ENCODE measurements at places on chromosomes 13 and 19.

GRCh38 chr13:23621316-23621645 is 51.1 kb downstream of the TNFRSF19 start:
- no peak for DNase-seq

GRCh38 chr19:4388337-4389063 is 11.8 kb downstream of the SH3GL1 start:
- no peak for DNase-seq

DNA sequence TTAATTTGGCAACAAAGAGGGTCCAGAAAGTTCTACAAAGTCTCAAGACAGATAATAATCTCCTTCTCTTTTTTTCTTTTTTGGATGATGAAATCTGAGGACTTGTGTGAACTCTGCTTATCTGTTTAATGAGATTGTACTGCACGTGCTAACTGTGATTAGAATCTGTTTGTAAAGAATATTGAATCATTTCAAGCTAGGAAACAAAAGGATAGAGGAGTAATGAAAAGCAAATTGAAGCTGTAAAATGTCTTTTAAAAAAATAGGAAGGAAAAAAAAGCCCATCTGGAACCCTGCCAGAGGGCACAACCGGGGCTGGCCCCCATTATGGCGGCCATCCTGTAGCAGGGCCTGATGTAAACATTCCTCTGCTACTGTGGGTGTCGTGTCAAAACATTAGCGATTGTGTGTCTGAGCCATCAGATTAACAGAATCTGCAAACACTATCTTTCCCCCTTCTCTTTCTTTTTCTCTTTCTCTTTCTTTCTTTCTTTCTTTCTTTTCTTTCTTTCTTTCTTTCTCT is 83.0 kb downstream of the FLT1 start:
- no peak for DNase-seq

DNA sequence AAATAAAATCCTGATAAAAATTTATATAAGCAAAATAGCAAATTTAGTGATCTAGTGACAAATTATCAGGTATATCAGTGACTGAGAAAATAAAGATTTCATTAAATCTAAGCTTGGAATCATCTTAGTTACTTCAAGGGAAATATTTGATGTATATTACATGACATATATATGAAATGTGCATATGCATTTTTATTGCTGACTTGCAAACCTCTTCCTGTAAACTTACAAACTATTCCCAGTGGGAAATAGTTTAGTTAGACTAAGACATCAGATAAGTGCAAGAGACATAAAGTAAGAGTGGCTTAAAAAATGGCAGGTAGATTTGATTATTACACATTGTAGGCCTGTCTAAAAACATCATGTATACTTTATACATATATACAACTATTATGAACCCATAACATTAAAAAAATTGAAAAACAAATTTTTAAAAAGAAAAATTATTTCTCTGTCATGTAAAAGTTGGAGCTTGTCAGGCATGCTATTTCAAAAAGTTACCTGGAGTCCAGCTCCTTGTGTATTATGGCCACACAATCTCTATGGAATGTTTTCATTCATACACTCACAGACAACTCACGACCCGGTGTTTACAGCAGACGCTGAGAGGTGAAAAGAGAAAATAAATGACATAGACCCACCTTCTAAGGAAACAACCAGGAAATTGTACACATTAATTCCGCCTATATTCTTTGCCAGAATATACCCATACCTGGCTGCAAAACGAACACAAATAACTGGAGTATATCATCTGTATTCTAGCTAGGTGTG is 724.5 kb downstream of the SLITRK6 start:
- DNase-seq, result no peak

DNA sequence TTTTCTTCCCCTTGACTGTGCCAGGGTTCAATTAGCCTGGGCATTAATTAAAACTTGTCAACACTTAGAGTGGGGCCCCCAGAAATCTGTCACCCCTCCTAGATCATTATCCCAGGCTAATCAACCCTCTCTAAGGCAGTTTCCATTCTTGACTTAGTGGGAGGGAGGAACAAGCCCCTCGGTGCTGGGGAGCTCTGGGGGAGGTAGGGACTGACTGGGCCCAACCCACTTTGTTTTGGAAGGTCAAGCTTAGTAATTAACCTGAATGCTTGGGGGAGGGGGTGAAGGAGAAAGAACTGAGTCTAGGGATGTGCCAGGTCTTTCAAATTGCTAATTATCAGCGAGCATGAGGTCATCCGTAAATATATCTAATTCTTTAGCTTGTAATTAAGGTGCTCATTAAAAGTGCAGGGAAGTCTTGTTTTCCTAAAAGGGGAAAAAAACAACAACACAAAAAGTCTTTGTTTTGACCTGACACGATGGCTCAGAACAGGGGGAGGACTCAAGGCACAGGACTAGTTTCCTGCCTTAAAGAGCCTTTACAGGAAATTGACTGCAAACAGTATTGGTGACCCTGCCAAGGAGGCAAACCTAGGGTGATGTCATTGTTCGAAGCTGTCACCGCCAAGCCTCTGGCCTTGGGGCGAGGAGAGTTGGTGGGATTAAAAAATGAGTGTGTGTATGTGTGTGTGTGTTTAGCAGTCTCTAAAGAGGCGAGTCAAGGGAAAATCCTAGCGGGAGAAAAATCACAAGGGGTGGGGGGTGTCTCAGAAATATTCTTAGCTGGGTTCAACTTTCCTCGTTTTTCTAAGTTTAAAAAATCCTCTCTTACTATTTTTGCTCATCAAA is 19.4 kb downstream of the ACTN4 start:
- DNase-seq, result peak; percentile 32

- peak; percentile 22 for DNase-seq
These were observed 2.3 kb upstream of the EML2 start for GRCh38 chr19:45641274-45642105.

DNA sequence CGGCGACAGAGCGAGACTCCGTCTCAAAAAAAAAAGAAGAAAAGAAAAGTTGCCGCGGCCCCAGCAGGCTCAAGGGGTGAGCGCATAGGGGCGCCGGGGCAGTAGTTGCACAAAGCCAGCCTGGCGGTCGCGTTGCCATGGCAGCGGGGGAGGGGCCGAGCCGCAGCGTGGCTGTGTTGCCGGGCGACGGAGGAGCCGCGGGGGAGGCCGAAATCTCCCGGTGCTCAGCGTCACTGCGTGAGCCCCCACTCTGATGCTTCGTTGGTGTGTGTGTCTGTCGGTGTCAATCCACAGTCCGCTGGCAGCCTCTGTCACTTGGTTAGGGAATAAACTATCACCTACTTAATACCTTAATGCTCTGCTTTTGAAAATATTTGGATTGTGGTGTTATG is 82.9 kb upstream of the C1QTNF9B start:
- DNase-seq, result peak; percentile 86

DNA sequence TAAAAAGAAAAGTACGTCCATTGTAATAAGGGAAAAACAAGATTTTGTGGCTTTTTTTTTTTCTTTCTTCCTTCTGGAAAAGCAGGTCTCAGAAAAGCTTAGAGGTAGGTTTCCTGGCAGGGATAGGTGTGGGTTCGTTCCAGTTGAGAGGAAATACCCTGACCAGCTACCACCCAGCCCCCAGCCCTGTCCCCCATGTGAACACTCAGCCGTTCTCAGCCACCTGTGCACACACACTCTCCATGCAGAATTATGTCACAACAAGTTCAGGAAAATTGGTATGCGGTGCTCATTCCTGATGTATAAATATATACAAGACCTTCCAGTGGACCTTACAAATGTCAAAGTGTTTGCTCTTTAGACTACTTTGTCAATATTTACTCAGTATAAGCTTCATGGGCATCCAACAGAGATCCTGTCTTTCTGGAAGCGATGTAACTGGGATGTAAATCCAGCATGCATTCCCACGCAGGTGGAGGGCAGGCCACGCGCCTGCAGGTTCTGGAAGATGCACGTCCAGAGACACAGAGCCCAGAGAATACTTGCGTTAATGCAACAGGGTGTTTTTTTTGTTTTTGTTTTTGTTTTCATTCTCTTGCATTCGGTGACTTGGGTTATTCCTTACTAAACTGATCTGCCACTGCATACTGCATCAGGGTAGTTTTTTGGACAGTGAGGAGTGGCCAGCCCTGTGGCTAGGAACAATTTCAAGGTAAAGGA is 68.8 kb downstream of the TSHZ3 start:
- DNase-seq, result no peak

DNA sequence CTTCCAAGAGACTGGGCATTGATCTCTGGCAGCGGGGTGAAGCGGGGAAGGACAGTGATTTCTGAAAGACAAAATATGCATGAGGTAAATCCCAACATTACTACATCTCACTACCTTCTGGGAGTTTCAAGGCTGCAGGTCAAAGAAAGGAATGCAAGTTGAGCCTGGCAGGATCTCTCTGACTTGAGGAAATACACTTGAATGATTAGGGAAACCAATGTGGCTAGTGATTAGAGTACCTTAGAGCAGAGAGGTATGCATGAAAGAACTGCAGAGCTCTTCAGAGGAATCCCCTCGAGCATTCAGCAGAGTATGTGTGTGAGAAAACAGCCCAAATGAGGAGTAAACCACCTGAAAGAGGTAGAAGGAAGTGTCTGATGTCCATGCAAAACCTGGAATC is 2874.1 kb upstream of the PCDH20 start:
- DNase-seq, result no peak

DNA sequence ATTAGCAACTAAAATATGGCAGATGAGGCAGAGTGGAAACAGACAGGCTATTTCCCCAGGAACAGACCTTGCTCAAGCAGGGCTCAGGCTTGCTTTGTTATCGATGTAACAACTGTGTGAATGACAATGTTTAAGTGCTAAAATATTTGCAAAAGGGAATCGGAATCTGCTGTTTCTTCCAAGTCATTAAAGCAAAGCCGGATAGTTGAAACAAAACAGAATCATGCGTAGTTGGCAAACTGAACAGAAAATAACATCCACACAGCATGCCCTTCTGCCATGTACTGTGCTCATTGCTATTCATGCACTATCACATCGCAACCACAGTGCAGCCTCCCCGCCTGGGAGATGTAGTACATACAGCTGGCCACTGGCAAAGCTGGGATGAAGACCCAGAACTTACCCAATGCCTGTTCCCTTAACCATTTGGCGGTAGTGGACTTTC is 799.1 kb downstream of the DIAPH3 start:
- DNase-seq, result no peak

GRCh38 chr13:81171065-81171647 is 830.2 kb upstream of the SPRY2 start:
- no peak for DNase-seq

DNA sequence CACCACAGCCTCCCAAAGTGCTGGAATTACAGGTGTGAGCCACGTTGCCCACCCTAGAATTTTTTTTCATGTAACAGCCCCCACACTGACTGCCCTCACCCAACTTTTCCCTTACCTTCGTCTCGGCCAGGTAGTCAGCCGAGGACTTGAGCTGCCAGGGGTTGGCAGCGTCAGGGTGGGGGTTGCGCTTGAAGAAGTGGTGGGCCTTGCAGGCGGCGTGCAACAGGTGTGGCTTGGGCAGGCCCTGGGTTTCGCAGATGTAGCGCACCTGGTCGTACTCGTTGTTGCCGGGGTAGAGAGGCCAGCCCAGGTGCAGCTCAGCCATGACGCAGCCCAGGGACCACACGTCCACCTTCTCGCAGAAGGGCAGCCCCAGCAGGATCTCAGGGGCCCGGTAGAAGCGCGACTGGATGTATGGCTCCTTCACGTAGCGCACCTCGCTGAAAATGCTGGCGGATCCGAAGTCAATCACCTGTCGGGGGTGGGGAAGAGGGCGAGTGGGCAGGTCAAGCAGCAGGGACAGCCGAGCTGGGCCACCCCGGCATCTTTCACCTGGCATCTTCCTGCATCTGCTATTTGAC is 6.2 kb downstream of the HIPK4 start:
- DNase-seq, result no peak

DNA sequence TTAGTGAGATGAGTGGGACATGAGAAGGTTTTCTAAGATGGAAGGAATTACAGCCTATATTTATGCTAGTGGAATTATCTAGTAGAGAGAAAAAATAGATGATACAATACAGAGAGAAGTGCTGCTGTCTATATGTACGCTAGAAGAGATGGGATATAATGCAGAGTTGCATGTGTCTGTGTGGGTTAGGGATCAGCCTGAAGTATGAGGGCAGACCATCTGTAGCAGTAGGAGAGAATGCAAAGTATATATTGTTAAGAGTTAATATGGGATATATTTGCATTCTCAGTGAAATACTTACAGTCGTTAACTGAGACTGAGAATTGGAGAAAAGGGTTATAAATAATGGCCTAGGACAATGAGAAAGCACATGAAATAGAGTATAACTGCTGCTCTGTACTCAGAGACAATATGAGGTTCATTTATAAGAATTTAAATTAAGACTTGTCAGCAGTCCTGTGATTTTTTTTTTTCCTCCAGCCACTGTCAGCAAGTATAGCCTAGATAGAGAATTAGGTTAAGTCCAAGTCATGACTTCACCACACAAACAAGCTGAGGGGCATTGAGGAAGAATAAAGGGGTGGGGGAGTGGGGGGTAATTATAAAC is 77.8 kb downstream of the SLITRK1 start:
- DNase-seq, result no peak

- DNase-seq, result no peak
These were observed 10.0 kb downstream of the POLR2E start for GRCh38 chr19:1085053-1085658.

DNA sequence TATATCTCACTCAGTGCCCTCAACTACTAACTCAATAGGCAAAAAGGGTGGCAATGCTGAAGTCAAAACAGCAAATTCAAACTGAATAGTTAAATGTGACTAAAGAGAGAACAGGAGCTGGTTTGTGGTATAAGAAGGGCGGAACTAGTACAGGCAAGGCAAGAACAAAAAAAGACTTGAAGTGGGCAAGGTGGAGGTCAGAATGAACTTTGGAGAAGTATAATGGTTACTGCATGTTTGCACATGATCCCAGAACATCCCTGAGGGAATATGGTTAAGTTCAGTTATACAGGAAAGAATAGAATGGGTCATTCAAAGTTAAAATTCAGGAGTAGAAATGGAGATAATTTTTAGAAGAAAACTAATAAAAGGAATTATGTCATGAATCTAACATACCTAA is 85.5 kb downstream of the DIAPH3 start:
- DNase-seq, result no peak

GRCh38 chr13:109026266-109026665 is 396.9 kb downstream of the MYO16 start:
- DNase-seq, result no peak

DNA sequence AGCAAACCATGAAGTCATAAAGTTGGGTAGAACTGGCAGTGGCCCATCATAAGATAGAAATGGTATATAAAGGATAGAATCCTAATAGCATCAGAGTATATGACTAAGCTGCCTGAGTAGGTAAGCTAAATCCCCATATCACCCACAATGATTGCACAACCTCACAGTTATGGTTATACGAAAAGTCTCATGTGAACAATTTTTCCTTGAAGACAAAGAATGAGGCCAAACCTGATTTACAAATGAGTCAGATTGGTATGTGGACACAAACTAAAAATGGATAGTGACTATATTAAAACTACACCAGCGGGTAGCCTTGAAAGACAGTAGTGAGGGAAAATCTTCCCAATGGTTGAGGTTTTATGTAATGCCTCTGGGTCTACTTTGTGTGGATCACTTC is 40.9 kb upstream of the UFM1 start:
- no peak for DNase-seq

Data from T-cell (primary cell).